MCF 10A (cell line): ENCODE measurements at places on chromosomes 3 and 15. TPM values are rescaled to one million over a fixed set of nuclear protein-coding genes. Genes with fewer than 3 reads are reported as not detected.

Gene PLSCR5
- total RNA-seq = not detected in 2 replicates

- DNase-seq = peak; percentile 72
These were observed 3.5 kb downstream of the TKT start for GRCh38 chr3:53252096-53252946.

- no peak for DNase-seq
These were observed 15.3 kb upstream of the SEMA3F start for GRCh38 chr3:50139718-50140423.

DNA sequence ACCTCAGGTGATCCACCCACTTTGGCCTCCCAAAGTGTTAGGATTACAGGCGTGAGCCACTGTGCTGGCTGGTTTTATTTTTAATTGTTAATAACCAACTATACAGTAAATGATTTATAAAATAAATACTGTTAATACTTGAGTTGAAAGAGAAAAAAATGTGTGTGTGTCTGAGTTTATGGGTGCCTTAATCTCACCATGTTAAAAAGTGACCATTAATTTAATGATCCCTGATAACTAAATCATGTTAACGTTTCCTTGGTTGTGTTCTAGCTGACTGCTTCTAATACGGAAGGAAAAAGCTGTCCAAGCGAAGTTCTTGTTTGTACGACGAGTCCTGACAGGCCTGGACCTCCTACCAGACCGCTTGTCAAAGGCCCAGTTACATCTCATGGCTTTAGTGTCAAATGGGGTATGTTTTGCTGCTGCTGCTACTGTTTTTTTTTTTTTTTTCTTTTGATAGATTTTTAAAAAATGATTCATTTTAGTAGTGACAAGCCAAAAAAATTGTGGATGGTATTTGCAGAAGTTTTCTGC, 113.5 kb downstream of the GHSR start:
- DNase-seq = peak; percentile 53

Gene UCN2
- total RNA-seq = 1.5 and 3.8 TPM in 2 replicates

GRCh38 chr3:24854748-24855147, 360.1 kb upstream of the THRB start:
- DNase-seq = no peak

Gene RETNLB
- not detected in 2 replicates for total RNA-seq

DNA sequence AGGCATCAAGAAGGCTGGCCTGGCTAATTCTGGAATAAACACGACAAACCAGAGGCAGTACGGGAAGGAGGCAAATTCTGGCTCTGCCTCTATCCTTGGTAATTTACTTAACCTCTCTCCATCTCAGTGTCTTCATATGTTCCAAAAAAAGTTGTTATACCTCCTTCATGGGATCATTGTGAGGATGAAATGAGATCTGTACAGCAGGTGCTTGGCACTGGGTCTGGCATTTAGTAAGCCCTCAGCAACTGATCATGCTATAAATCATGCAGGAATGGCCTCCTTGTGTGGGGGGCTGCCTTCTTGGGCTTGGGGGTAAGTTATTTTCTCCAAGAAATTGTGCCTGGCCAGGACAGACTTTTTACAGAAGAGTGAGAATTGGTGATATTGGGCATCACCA, 38.3 kb upstream of the TRA2B start:
- DNase-seq = no peak

DNA sequence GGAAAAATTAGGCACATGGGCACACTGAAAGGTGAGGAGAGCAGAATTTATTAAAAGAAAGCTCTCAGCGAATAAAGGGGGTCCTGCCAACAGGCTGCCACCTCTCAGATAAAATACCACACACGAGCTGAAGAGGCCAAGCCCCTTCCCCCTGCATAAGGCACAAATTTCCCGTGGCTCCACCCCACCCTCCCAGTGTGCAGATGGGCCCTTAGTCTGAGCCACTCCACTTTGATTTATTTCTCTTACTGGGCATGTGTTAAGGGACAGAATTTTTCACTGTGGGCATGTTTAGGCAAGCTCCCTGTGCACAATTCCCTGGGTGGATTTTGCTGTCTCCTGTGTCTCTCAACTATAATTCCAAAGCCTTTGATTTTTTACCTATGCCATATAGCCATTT, 409.8 kb downstream of the TBL1XR1 start:
- DNase-seq = no peak

Gene LDHAL6B
- total RNA-seq = not detected in 2 replicates

- peak; percentile 45 for DNase-seq
These were observed 32.2 kb upstream of the LACTB start for GRCh38 chr15:63089260-63090043.

GRCh38 chr3:115146032-115146417, 1.1 kb downstream of the ZBTB20 start:
- DNase-seq = peak; percentile 47

DNA sequence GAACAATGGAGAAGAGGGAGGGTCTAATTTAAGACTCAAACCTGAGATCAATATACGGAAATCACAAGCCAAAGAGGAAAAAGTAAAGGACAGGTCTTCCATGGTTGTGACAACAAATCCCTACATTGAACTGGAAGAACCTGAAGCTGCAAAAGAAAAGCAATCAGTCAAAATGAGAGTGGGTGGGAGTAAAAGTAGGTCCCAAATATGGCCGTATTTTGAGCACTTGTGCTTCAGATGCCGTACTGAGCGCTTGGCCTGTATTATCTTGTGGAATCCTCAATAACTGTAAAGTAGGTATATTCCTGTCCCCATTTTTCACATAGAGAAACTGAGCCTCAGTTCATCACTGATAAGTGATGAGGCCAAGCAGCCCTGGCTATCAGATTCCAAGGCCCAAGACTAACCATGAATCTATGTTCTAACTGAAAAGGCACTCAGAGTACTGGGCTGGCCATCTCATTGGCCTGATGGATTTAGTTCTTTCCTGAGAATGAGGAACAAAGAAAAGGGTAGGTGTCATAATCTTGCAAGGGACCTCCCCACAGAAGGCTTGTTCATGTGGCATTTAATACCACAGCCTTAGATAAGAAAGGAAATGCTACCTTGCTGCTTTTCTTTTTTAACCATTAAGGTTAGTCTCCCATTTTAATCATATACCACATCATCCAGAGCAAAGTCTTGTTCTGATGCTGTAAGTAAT, 52.5 kb downstream of the LRRN1 start:
- no peak for DNase-seq

- peak; percentile 41 for DNase-seq
These were observed 27.1 kb downstream of the CGGBP1 start for GRCh38 chr3:88031642-88032077.

DNA sequence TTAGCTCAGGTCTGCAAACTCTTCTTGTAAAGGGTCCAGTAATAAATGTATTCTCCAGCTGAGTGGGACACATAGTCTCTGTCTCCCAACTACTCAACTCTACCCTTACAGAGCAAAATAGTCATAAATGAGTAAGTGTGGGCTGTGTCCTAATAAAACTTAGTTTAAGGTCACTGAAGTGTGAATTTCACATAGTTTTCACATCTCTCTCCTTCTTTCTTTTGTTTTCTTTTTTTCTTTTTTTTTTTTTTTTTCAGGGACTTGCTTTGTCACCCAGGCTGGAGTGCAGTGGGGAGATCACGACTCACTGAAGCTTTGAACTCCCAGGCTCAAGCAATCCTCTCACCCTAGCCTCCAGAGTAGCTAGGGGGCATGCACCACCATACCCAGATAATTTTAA, 1.9 kb upstream of the ACTL6A start:
- DNase-seq = no peak

GRCh38 chr3:150528354-150528797, 17.9 kb downstream of the SERP1 start:
- peak; percentile 31 for DNase-seq

DNA sequence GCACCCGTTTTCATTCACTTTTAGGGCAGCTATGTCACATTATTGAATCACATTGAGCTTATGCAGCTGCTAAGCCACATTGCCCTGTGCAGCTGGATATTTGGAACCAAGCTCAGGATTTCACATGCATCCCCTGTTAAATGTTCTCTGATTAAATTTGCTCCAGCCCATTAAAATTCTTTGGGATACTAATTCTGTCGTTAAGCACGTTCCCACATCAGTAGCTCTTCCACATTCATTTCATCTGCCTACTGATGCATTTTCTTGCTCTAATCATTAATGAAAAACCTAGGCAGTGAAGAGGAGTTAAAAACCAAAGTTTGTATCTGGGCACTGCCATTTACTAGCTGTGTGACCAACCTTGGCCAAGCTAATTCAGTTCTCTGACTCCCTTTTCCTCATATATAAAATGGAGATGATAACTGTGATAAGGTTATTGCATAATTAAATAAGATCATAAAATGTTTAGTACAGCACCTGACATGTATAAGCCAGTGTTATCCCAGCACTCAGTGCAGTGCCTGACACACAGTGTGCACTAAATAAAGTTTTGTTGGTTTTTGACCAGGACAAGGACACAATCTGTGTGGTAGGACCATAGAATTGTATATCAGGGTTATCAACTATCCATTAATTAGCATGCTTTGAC, 222.2 kb upstream of the ATP11B start:
- no peak for DNase-seq

- DNase-seq = peak; percentile 36
These were observed 589 bp downstream of the NEIL1 start for GRCh38 chr15:75347222-75348033.

GRCh38 chr3:107285197-107285596, 92.0 kb upstream of the CCDC54 start:
- DNase-seq = peak; percentile 60

DNA sequence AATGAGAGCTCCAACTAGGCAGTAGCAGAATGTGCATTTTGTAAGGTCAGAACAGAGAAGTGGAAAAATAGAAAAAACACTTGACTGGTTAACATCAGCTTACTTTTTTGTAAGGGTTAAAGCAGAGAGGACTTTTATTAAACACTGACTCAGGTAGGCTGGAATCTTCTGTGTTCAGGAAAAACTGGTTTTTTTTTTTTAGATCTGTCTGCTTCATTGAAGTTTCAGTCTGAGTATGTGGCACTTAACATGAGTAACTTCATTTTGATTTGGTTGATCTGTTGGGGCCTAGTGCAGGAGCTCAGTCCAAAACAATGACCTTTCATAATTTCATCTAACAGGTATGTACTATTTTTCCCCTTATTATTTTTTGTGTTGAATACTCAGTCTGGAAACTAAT, 141.1 kb downstream of the DOCK3 start:
- no peak for DNase-seq

DNA sequence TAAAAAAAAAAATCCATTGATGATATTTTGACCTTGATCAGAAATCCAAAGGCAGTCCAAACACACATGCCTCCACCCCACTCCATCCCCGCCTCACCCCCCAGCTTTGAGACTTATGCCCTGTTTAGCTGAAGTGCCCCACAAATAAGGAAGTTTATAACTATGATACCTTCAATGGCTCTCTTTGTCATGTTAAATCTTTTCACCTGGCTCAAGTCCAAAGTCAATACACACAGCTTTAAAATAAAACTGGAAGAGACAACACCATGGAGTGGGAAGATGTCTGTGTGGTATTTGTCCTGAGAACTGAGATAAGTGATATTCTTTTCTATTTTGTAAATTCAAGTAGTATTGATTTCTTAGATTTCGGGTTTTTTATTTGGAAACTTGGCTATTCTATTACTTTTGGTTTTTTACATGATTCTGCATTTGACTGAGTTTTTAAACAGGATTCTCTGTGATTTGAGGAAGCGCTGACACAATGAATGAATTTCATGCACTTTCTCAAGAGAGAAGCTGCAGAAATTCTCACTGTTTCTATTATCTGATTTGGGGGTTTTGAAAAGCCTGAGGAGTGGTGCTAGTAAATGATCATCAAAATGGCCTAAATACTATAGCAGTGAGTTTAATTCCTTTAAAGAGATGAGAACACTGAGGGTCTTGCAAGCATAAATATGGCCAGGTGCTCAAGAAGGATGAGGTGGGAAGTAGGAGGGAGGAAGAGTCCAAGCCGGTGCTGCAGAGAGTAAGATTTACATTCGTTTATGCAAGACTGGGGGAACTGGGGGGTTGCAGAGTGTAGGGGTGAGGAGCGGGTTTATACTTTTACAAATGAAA, 5.2 kb downstream of the FOXB1 start:
- DNase-seq = peak; percentile 29

Gene IQCH
- total RNA-seq = 4.4 and 5.0 TPM in 2 replicates

GRCh38 chr3:1439395-1439794, 346.6 kb downstream of the CNTN6 start:
- peak; percentile 13 for DNase-seq

GRCh38 chr3:149080011-149080698, 6.2 kb downstream of the HLTF start:
- DNase-seq = peak; percentile 38

- no peak for DNase-seq
These were observed 116.9 kb upstream of the EIF1B start for GRCh38 chr3:40192628-40193027.

Gene ADGRG7
- not detected in 2 replicates for total RNA-seq

DNA sequence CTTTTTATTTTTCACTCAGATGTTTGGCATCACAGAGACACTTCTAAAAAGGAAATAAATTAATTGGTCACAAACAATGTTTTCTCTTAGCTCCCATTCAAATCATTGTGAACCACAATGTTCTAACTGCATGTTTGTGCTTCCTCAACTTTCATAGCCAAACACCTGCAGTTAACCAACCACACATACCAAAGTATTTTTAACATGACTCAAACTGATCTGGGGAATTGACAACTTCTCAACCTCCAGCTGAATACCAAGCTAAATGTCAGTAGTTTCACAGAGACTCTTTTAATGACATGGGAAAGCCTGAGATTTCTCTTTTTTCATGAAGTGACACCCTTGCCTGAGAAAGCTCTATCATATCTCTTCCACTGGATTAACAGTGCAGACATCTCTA, 217.9 kb upstream of the MME start:
- peak; percentile 17 for DNase-seq

- DNase-seq = no peak
These were observed 15.0 kb upstream of the KBTBD8 start for GRCh38 chr3:66983101-66983500.

Gene PTX3
- 159 and 217 TPM in 2 replicates for total RNA-seq

DNA sequence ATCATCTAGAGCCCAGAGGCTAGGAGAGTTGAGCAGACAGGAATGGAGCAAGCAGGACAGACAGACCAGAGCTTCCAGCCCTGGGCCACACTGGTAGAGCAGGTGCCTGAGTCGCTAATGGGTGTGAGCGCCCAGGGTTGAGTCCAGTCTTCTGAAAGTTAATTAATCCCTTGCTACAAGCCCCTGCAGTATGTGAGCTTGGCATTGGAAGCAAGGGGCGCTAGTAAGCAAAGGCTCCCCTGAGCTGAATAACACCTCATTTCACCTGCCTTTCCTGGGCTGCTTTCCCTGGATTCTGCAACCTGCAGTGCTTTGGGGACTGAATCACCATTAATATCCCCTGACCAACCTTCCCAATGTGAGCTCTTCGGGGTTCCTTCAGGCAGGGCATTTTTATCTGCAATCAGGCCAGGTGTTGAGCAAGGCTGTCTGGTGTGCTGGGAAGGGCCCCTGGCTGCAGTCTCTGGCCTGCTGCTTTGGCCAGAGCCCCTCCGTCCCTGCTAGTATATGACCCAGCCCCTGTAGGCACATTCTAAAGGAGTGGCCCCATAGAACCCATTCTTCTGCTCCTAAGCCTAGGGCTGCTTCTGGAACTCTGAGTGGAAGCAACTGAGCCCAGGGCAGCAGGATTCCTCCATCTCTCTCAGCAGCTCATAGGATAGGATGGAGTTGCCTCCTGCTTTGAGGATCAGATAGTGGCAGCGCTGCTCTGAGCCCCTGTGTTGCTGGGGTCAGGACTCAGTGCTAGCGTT, 45.1 kb upstream of the EPHB1 start:
- DNase-seq = no peak

GRCh38 chr3:53939086-53939582, 47.5 kb upstream of the SELENOK start:
- no peak for DNase-seq
